ENCODE measurements at places on chromosomes 12 and 14.

- DNase-seq: no peak
Observed at GRCh38 chr14:61365667-61366212, 44.4 kb downstream of the PRKCH start.

DNA sequence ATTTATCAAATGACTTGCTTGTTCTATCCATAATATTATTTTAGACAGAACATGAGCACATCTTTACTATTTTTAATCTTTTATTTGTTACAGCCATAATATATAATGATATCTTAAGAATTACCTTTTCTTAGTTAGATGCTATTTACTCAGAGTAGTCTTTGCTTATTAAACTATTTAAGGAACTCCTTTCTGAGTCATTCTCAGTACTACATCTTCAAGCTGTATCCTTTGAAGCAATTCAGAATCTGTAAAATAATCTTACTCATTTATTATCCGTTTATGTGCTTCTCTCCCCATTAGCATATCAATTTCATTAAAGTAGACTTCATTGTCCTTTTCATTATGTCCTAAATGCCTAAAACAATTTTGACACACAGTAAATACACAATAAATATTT is 240.4 kb upstream of the FAR2 start:
- no peak for DNase-seq

GRCh38 chr12:79614730-79615129 is 76.0 kb downstream of the PAWR start:
- DNase-seq: no peak

DNA sequence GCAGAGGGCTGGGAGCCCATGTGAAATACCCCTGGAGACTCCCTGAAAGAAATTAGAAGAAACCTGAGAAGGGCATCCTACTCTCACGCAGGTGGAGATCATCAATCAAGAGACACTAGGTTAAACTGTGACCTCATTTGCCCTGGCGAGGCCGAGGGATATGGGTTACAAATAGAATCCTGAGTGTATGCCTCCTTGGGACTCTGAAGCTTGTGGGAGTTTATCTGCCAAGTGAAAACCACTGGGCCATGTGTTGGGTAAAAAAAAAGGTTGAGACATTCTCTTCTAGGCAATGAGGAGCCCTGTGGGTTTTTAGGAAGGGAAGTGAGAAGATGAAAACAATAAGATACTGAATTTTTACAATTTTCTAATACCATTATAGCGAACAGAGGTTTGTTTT is 160.7 kb upstream of the ARID2 start:
- DNase-seq: no peak

GRCh38 chr12:124026755-124027745 is 54.0 kb downstream of the ZNF664 start:
- DNase-seq: no peak

DNA sequence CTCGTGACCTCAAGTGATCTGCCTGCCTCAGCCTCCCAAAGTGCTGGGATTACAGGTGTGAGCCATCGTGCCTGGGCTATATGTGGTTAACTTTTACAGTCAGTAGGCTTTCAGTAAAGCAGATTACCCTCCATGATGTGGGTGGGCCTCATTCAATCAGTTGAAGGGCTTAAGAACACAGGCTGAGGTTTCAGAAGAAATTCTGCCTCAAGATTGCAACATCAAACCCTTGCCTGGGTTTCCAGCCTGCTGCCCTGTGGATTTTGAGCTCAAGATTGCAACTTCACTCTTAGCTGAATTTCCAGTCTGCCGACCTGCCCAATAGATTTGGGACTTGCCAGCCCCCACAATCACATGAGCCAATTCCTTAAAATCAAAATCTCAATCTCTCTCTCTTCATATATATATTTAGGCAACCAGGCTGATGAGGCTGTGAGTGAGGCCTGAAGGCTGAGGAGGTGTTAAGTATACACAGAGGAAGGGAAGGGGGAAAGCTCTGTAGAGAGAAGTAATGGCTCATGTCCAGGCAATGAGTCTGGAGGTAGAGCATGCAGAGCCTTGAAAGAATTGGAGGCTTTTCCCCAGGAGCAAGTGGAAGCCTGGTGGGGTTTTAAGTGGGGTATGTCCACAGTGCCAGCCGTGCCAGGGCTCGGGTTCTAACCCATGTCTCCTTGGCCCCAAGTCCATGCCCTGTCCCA is 33.3 kb upstream of the ACTN1 start:
- DNase-seq: no peak

DNA sequence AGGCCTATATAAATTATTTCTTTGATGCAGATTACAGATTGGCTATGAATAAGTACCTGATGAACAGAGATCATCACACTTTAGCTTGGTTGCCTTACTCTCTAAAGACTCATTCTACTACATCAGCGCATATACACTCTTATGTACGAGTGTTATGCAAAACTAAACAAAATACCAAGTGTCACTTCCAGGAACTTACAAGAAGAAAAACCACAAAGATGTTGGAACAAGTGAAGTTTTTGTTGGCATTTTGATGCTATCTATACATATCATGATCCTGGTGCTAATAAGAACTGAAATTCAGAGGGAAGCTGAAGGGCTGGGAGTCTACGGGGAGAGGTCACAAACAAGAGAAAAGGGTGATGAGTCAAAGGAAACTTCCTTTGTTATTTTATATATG is 47.9 kb upstream of the CERS5 start:
- no peak for DNase-seq

DNA sequence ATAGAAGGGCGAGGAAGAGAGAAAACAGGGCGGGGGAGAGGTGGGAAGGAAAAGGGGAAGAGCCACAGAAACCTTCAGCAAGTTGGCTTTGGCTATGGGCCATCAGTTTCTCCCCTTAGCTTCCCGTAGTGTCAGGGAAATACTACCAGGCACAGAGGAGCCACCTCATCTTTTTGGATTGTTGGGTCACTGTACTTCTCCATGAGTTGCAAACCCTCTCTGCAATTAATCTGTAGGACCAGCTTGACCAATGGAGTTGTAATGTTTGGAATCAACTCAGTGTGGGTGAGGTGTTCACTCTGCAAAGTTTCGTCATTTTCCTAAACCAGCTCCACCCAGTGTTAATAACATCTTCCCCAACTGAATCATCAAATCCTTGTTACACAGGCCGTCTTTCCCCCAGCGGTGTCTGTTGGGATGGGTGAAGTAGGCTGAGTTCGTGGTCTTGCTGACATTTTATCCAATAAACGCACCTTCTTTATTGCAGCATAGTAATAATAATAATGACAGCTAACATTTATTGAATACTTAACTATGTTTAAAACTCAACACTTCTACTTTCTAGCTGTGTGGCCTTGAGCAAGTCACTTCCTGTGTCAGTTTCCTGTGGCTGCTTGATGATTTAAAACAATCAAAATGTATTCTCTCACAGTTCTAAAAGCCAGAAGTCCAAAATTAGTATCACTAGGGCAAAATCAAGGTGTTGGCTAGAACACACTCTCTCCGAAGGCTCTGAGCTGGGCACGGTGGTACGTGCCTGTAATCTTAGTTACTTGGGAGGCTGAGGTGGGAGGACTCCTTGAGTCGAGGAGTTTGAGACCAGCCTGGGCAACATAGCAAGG is 8.1 kb upstream of the GLTP start:
- DNase-seq: no peak

- no peak for DNase-seq
Observed at GRCh38 chr12:54926246-54926645, 58.3 kb downstream of the TESPA1 start.

- no peak for DNase-seq
Observed at GRCh38 chr14:80536456-80536855, 325.2 kb upstream of the DIO2 start.

GRCh38 chr12:66387117-66387516 is 84.8 kb downstream of the HELB start:
- DNase-seq: no peak

DNA sequence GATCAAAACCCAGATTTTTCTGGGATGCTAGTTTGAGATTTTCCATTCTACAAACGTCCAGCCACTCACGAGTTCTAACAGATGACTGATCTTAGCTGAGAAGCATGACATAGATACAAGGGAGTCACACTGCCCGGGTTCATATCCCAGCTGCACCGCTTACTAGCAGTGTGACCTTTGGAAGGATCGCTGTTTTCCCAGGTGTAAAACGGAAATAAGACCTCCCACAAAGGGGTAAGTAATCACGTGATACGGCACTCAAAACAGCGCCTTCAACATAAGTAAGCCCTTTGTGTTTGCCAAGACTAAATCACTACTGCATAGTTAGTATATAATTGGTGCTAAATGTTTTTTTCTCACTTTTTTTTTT is 624 bp upstream of the PWP1 start:
- DNase-seq: no peak

DNA sequence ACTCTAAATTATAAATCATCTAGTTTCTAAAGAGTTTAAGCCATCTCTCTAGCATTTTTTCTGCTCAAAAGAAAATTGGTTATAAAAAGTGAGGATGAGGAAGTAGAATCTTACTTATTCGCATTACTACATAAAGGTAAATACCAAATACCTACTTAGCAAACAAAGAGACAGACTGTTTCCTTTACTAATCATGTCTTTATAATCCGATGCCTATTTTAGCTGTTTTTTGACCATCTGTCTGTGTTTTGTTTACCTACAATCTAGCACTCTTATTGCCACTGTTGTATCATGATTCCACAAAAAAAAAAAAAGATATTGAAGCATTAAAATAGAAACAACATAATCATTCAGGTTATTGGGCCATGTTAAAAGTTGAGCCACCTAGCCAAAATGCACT is 396.2 kb downstream of the PAWR start:
- no peak for DNase-seq

DNA sequence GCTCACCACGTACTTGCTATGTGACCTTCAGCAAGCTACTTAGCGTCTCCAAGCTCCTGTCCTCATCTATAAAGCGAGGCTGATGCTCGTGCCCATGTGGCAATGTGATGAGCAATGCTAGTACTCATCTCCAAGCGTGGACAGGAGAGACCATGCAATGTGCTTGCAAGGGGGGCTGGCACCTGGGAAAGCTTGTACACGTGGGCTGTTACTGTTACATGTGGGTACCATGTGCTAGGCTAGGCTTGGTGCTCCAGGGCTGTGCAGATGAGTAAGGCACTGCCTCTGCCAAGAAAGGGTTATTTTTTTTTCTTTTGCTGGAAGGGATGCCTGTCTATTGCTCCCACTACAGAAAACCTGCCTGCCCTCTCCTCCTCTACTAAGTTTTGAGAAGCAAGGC is 46.6 kb downstream of the TSPAN11 start:
- no peak for DNase-seq

GRCh38 chr14:101231828-101232227 is 328.3 kb upstream of the RTL1 start:
- DNase-seq: no peak

DNA sequence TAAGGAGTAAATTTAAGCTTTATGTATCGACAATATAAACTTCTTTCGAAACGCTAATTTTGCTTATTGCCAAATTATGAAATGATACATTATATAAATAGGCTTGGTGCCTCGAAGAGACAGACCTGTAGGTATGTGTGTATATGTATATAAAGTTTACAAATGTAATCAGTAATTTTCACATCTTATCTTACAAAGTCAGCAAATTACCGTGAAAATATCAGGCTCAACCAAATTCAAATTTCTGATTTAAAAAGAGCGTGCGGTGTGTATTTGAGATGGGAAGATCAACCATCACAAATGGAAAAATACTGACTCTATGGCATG is 605 bp downstream of the ZCRB1 start:
- DNase-seq: no peak

- no peak for DNase-seq
Observed at GRCh38 chr14:97453991-97454390, 656.8 kb downstream of the VRK1 start.

GRCh38 chr14:33792720-33793368 is 158.0 kb downstream of the EGLN3 start:
- DNase-seq: peak; percentile 72

DNA sequence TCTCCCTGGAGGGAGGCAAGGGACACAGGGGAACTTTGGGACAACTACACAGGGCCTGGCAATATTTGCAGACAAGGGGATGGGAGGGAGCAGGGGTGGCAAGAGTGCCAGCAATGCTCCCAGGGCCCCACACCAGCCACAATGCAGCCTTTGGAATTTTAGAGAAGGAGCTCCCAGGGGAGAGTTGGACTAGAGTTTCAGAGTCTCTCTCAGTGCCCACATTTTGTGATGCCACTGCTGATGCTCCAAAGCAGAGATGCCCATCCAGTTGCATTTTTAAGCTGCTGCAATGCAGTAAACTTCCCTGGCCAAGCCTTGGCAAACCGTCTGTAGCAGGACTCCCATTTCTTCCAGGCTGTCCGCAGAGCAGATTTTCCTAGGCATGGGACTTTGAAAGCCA is 98.9 kb downstream of the ZFP36L1 start:
- no peak for DNase-seq

GRCh38 chr14:51546603-51547258 is 105.0 kb upstream of the FRMD6 start:
- DNase-seq: no peak

DNA sequence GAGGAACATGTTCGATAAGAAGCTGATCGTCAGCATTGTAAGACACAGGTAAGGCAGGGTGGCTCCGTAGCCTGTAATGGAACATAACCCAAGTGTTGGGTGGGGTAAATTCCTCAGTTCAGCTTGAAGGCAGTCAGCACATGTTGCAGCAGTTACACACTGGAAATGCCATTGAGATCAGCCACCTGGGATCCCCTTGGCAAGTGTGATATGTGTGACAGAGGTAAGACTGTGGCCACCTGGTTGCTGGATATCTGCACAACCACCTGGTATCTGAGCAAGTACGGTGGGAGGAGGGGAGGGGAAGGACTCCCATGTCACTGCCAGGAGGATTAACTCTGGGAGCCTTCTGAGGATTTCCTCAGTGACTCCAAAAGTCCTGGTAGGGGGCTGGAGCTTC is 158.0 kb upstream of the CAND1 start:
- DNase-seq: no peak

GRCh38 chr12:52585066-52585465 is 11.4 kb upstream of the KRT74 start:
- no peak for DNase-seq

DNA sequence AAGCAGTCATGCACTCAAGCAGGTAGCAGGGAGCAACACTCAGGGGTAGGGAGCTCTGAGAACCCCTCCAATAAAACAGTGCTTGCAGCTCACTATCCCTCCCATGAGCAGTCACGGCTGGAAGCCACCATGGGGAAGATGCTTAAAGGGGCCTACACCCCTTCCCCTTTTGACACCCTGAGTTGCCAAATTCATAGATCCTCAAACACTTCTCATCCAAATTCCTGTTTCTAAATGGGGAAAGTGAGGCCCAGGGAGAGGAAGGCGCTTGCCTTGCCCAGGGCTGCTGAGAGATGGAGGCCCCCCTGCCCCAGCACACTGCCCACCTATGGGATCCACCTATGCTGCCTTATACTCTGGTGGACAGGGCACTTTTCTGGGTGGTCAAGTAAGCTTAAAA is 7.2 kb upstream of the ENDOU start:
- no peak for DNase-seq

GRCh38 chr14:58138714-58139482 is 13.1 kb downstream of the ARMH4 start:
- no peak for DNase-seq

DNA sequence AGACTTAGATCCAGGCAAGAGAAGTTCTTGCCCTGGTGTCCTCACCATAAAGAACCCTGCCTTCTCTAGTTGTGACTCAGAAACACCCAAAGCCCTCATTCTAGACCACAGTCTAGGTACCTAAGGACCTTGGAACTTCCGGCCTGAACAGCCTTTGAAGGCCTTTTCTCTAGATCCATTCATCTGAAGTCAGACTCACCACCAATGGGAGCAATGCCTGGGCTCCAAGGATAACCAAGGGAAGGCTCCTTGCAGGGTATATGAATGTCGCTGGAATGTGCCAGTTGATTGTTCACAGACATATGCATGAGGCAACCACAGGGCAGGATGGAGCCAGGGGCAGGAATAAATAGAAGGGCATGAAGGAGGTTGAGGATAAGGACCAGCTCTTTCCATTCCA is 86.3 kb downstream of the PLCZ1 start:
- DNase-seq: no peak

GRCh38 chr14:77812028-77812427 is 12.1 kb downstream of the ADCK1 start:
- DNase-seq: no peak

All from mucosa of gallbladder (tissue), 1 donor.